ENCODE measurements at places on chromosomes 7 and 10. TPM values are rescaled to one million over a fixed set of nuclear protein-coding genes. Genes with fewer than 3 reads are reported as not detected.
A peak's percentile ranks its signal among the peaks of the same experiment; 100 is the strongest.

GRCh38 chr7:104967595-104967994 lies 46.4 kb upstream of the KMT2E start:
- peak; percentile 87 for DNase-seq

GRCh38 chr10:125548878-125549277 lies 134.1 kb downstream of the TEX36 start:
- DNase-seq: no peak

- DNase-seq: no peak
Observed at GRCh38 chr10:109487691-109488090, 435.6 kb downstream of the XPNPEP1 start.

- DNase-seq: peak; percentile 85
Observed at GRCh38 chr7:5421714-5422395, 1.8 kb downstream of the TNRC18 start.

PAPOLB gene
- total RNA-seq: not detected

GJD4 gene
- not detected for total RNA-seq

Measured in M059J (cell line).